Gastrocnemius medialis (tissue), 4 donors: ENCODE measurements at places on chromosomes 12 and 14.

DNA sequence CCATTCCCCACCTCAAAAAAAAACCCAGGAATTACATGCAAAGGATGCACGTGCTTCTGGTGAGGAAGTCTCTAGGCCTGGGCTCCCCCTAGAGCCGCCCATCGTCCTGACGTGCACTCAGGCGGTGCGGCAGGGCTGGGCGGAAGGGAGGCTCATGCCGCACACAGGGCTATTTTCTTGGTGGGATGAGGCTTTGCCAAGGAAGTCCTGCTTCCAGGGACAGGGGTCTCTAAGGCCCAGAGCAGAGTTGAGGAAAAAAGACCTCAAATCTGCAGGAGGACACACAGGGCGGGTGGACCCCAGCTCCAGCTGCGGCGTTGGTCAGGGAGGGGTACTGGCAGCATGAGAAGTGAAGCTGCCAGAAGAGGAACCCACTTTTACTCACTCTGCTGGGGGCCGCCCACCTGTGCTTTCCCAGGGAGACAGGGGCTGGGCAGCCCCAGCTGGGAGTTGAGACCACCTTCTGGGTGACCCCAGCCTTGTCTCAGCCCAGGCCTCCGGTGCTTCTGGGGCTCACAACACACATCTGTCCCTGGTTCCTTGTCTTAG lies 4.2 kb downstream of the RHOF start:
- DNase-seq = no peak

DNA sequence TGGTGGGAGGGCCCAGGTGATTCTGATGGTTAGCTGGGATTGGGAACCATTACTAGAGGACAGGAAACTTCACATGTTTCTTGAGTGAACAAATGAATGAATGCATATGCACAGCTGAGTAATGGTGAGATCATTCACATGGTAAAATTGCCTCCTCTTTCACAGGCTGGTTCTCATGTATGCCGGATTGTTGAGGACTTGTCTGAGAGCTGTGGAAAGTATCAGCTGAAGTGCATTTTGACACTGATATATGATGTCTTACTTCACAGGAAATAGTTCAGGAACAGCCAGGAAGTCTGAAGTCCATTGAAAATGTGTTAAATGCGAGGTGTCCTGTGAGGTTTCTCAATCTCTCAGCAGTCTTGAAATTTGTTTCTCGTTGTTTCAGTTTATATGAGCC lies 77.6 kb upstream of the DACT1 start:
- no peak for DNase-seq

- no peak for DNase-seq
Measured at GRCh38 chr14:52352061-52352491, 38.0 kb downstream of the PTGER2 start.

GRCh38 chr14:45242706-45243105 lies 10.3 kb downstream of the MIS18BP1 start:
- no peak for DNase-seq

- no peak for DNase-seq
Measured at GRCh38 chr12:88986056-88986455, 366.2 kb downstream of the DUSP6 start.

GRCh38 chr12:67794161-67794560 lies 145.6 kb downstream of the DYRK2 start:
- no peak for DNase-seq

GRCh38 chr12:113299619-113300237 lies 35.2 kb downstream of the SLC8B1 start:
- peak; percentile 71 for DNase-seq

GRCh38 chr14:29663281-29663801 lies 264.3 kb downstream of the PRKD1 start:
- DNase-seq = no peak

- peak; percentile 72 for DNase-seq
Measured at GRCh38 chr12:26108915-26109314, 15.9 kb downstream of the BHLHE41 start.

DNA sequence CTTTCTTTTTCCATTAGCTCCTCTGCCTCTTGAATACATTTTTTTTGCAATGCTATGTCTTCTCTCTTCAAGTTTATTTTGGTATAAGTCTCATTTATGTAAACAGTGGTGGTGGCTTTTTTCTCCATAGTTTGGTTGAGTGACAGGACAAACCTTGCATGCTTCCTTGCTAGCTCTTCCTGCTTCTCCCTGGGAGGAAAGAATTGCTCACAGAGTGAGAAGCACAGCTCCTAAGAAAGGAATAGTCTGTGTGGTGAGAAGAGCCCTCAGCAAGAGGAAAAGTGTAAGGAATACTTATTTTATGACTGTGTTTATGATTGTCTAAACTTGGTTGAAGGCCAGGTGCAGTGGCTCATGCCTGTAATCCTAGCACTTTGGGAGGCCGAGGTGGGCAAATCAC lies 11.5 kb downstream of the CCDC175 start:
- no peak for DNase-seq

DNA sequence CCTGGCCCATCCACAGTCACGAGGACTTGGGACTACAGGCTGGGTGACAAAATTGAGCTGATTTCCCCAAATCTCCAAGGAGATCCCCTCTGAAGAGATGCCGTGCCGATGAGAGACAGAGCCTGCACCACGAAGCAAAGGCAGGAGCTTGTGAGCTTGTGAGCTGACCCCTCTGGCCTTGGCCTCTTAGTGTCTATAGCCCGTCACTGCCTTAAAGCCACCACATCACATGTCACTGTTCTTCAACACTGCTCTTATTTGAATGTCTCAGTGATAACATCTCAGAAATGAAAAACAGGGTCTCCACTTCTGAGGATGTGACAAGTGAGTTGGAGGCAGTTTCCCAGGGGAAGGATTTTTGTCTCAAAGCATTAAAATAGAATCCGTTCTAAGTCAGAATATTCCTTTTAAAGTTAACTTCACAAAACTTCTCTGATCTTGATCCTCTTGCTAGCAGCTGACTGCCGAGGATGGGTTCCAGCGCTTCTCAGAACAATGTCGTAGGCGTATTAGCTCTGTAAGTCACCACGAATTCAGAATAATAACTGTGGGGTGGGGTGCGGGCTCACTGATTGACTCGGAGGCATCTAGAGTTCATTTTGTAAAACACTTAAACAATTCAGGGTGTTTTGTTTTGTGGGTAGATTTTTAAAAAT lies 37.5 kb downstream of the CHST11 start:
- no peak for DNase-seq

DNA sequence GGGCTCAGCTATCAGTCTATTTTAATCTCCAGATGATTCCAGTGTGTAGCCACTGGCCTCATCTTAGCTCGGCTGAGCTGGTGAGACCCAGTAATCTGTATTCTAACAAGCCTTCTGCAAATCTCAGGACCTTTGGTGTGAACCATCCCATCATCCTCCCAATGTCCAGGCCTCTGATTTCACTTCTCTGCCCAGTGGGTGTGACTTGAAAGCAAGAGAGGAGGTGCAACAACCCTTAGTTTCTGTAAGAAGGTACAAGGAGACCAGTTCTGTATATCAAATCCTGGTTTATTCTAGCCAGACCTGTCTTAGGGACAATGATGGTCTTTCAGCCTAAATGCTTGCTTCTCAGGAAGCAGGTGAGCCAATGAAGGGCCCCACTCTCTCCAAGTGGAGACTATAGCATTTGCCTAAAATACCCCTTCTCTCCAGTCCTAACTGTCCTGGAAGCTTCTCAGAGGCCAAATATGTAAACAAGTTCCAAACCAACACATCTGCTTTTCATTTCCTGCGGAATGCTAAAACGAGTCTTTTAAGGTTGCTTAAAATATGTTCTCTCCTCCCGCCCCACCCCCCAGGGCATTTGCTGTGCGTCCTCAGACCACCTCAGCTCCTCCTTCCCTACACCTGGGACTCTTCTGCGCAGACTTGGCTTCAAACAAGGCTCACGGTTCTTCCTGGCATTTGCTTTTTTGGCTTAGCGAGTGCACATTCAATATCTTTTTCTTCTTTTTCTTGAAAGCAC lies 78.4 kb upstream of the FUT8 start:
- no peak for DNase-seq

DNA sequence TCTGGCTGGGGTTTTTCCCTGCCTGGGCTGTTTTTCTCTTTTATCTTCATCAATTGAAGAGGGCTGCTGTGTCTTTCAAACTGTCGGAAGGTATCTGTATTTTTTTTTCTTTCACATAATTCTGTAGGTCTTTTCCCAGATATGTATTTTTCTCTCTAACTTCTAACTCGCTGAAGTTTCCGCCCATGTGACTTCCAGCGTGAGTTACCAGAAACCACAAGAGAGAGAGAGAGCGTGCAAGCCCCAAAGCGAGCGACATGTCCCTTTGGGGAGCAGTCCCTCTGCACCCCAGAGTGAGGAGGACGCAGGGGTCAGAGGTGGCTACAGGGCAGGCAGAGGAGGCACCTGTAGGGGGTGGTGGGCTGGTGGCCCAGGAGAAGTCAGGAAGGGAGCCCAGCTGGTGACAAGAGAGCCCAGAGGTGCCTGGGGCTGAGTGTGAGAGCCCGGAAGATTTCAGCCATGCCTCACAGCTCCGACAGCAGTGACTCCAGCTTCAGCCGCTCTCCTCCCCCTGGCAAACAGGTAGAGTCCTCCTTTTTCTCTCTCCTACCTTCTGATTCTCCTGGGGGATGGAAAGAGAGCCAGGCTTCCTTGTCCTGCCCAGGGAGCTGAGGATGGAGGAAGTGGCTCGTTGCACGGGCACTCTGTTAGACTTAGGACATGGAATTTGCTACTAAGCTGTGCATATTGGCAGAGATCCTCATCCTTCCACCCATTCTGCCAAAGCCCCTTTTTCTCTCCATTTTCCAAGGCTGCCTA lies at the start of gene BATF:
Gene BATF (plus strand): TSS at position 246 of the 759 bp plus-strand sequence. CDS start 214 bp downstream, at position 460.
- no peak for DNase-seq

DNA sequence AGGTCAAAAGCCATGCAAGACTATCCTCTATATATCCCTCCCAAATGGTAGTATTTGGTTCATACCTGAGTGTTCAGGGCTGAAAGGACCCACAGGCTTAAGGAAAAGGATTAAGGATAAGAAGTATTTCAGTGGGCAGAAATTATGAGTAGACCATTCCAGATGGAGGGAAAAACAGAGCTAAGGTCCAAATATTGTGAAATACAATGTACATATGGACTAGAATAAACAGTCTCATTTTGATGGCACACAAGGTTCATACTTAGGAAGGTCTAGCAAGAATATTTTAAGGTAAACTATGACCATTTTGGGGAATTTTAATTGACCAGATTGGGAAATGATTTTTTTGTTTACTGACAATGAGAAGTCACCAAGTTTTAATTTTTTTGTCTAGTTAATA lies 124.6 kb downstream of the PRKD1 start:
- no peak for DNase-seq

DNA sequence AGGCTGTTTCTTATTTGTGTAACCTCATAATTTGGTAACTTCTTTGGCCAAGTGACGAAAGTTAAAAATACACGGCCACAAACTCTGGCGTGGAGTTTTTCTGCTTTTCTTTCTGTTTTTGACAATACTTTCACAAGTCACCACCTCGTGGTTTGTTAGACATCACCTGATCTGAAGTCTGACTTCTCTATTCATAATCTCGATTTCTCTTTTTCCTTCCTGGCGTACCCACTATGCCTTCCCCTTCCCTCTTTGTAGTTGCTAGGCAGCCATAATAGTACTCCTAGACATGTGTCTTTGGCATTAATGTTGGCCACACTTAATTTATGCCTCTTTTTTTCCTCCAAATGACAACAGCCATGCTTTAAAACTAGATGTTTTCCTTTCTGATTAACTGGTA lies 97.6 kb downstream of the POLR3B start:
- DNase-seq = no peak

DNA sequence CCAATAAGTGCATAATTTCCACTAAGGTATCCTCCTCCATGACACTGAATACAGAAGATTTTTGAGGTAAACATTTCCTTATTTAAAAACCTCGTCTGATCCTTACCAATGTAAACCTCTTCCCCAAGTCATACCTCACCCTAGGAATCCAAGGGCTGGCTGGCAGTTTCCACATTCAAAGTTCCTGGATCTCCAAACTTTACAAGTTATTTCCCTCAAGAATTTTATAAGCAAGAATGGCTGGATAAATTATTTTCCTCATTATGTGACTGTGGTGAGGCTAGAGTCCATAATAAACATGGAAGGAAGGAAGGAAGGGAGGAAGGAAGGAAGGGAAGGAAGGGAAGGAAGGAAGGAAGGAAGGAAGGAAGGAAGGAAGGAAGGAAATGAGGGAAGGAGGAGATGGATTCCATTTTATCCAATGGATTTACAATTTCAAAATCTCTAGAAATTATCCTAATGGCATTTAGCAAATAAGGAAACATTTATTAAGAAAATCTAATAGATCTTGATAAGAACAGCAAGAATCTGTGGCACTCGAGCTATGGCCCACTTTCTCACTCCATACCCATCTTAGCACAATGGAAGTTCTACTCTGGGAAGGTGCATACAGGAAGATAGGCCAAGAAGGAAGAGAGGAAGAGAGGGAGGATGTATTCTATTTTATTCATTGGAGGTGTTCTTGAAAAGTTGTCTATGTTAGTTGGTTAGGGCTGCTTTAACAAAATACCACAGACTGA lies 477.8 kb upstream of the TMPO start:
- no peak for DNase-seq

- DNase-seq = no peak
Measured at GRCh38 chr14:77257700-77258099, 13.3 kb downstream of the NGB start.

- no peak for DNase-seq
Measured at GRCh38 chr14:100117633-100118395, 41.6 kb downstream of the DEGS2 start.

DNA sequence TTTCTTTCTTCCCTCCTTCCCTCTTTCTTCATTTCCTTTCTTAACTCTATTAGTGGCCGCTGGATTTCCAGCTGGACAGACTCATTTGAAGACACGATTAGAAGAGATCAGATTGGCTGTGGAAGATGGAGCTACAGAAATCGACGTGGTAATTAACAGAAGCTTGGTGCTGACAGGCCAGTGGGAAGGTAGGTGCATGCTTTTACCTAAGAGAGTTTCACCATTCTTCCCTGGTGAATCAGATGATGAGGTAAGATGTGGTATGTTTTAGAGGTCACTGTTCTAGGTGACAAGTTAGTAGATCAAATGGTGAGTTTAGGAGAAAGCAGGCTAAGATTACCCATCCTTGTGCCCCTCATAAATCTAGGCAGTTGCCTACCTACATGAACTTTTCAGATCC lies 51.6 kb downstream of the DERA start:
- no peak for DNase-seq

DNA sequence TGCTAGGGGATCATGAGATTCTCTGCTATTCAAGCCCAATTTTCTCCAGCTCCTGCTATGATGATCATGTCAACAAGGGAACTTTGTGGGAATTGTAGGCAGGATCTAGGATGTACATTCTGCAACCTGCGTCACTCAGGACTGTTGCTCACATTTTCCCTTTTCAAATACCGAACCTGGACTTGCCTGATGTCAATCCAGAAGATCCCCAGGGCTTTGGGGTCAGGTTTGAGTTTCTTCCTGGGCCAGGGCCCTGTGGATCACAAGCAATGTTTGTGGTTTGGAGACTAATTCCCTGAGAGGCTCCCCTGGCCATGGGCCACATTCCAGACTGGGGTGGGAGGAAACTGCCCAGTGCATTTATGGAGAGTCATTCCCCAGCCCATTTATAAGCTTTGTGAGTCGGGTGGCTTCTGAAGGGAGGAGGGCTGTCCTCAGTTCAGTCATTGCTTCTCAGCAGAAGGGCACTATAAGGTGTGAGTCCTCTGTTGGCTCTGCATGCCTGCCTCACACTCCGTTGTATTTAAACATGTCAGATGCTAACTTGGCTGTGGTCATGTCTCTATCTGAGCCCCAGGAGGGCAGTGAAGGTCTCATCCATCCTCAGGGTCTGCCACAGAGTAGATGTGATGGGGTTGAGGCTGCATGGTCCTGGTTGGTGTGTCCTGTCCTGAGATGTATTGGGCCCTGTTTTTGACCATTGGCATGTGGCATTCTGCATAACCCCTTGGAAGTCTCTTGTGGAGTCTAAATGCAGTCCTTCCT lies 6.5 kb downstream of the KRT86 start:
- peak; percentile 68 for DNase-seq
